ENCODE measurements at places on chromosomes 11 and 22.

GRCh38 chr11:133406489-133406888 lies 125.8 kb downstream of the OPCML start:
- no peak for DNase-seq

GRCh38 chr22:46860562-46860961 lies 98.1 kb downstream of the TBC1D22A start:
- DNase-seq = no peak

- no peak for DNase-seq
Measured at GRCh38 chr11:102810950-102811660, 13.1 kb upstream of the MMP1 start.

DNA sequence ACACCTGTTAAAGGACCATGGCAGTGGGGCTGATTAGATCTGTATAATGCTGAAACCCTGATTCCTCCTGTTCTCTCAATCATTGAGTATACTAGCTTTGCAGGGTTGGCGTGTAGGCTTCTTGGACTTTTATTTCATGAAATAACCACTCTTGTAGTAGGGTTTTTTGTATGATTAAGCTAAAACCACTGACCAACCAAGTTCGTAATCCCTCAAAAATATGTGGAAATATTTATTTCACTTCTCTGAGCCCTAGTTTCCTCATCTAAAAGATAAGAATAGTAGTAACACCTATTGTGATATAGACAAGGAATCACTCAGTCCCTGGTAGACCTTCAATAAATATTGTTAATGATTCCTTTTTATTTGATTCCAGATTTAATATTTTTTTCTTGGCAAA lies 4.2 kb downstream of the API5 start:
- no peak for DNase-seq

- no peak for DNase-seq
Measured at GRCh38 chr11:105206633-105207032, 67.1 kb upstream of the CARD18 start.

- DNase-seq = no peak
Measured at GRCh38 chr11:30956751-30957150, 370.6 kb upstream of the MPPED2 start.

GRCh38 chr22:49660794-49661781 lies 166.6 kb downstream of the BRD1 start:
- DNase-seq = no peak

DNA sequence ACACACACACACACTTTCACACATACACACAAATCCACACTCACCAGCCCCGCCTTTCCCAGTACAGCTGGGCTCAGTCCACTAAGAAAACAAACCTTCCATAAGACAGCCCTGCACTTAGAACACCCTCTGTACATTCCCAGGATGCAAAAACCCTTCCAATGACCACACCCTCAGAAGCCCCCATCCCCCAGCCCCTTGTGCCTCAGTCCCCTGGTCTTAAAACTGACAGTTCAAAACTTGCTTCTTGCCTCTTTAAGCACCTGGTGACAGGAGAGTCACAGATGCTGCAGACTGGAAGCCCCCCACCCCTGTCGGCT lies 23.0 kb downstream of the APLNR start:
- no peak for DNase-seq
